Hematopoietic multipotent progenitor cell treated with erythropoietin and hydrocortisone succinate and interleukin-3 and kit ligand, for 8 days (in vitro differentiated cells): ENCODE measurements at places on chromosomes 4 and X.

DNA sequence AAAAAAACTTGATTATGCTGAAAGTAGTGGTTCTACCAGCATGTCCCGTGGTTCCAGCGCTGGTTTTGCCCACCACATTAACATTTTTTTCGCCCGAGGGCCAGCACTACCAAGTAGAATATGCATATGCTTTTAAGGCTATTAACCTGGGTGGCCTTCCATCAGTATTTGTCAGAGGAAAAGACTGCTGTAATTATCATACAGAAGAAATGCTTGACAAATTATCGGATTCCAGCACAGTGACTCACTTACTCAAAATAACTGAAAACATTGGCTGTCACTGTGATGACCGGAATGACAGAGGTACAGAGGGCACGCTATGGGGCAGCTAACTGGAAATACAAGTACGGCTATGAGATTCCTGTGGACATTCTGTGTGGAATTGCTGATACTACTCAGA, 34.6 kb downstream of the PRPS2 start:
- no peak for DNase-seq

- no peak for DNase-seq
Observed at GRCh38 chr4:152118819-152119553, 358.2 kb upstream of the GATB start.

- DNase-seq = no peak
Observed at GRCh38 chrX:20989361-20989760, 384.9 kb upstream of the CNKSR2 start.

- DNase-seq = peak; percentile 71
Observed at GRCh38 chrX:40108959-40109287, 11.2 kb upstream of the BCOR start.

DNA sequence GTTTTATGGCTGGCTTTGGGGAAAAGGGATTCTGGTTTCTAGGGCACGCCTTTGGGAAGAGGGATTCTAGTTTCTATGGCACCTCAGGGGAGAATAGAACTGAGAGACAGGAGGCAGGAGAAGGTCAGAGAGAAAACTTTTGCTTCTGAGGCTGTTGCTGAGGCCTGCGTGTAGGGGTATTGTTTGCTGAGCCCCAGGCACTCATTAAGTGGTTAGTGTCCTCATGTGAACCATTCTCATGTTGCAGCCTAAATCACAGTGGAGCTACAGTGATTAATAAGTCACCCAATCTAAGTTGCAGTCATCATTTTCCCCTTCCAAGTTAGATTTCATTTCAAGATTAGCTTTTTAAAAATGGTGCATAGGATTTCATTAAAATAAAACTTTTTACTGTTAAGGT, 29.0 kb downstream of the VCX3A start:
- no peak for DNase-seq

- DNase-seq = no peak
Observed at GRCh38 chr4:142356801-142357200, 489.3 kb downstream of the INPP4B start.

GRCh38 chrX:153454901-153455550, 9.2 kb upstream of the TREX2 start:
- DNase-seq = no peak

DNA sequence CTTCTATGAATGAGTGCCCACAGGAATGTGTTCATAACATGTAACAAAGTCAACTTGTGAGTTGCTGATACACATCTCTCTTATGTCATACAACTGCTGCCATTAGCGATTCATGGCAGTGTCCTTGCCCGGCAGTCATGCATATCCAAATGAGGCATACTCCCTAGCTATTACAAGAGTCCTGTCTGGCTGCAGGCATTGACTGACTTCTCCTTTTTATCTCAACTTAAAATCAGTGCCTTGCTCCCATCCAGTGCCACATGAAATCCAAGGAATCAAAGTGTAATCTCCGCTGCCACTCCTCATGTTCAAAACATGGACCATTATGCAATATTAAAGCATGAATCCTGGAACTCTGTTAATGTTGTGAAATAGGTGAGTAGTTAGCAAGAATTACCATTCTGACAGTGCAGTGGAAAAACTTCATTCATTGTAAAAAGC, 348.9 kb upstream of the FTHL17 start:
- no peak for DNase-seq

GRCh38 chrX:16712548-16713155, at the start of gene CTPS2:
Gene CTPS2, minus strand, starts transcription at chrX:16712669. Its CDS starts 9,767 bp downstream, at chrX:16702902.
- peak; percentile 75 for DNase-seq

- DNase-seq = no peak
Observed at GRCh38 chr4:185839770-185840169, 27.8 kb upstream of the SORBS2 start.

- no peak for DNase-seq
Observed at GRCh38 chrX:9122519-9123245, 88.8 kb upstream of the FAM9B start.

GRCh38 chr4:70873216-70873615, 29.0 kb upstream of the MOB1B start:
- DNase-seq = no peak

DNA sequence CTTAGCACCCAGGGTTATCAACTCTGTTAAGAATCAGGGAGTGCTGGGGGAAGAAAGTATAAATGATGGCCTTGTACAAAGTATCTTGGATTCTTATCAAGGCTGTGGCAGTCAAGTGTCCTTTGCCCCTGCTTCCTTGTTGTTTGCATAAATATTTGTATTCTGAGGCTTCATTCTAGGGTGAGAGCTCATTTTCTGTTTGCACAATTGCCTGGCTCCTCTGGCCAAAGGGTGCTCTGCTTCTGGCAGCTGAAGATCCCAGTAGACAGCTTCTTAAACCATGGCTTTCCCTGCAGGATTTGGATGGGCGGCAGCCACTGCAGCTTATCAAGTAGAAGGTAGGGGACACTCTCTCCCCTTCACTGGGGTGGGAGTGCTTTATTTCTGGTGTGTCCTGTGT, at the start of gene GBA3:
TSS of gene GBA3 (plus strand) at position 202 of the 400 bp plus-strand sequence.
- no peak for DNase-seq

- no peak for DNase-seq
Observed at GRCh38 chr4:33841120-33841519, 2403.2 kb downstream of the ARAP2 start.

- no peak for DNase-seq
Observed at GRCh38 chrX:25175743-25176142, 160.0 kb upstream of the ARX start.

- DNase-seq = no peak
Observed at GRCh38 chrX:49956313-49956712, 33.9 kb downstream of the CLCN5 start.

- no peak for DNase-seq
Observed at GRCh38 chrX:40167233-40167849, 69.6 kb upstream of the BCOR start.

DNA sequence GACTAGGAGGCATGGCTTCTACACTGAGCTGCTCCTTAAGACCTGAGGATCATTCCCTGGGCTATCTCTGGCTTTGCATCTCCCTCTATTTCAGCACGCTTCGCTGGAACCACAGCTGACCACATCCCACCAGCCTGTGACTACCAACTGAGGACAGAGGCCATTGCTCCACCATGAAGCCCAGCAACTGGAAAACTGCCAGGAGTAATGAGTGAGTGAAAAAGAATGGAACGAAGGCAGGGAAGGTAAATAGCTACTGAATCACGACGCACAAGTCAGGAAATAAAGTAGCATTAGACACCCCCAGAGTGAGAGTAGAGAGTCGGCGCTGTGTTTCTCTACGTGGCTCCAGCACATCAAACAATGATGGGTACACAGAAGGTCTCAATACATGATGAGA, 314.7 kb downstream of the LDB2 start:
- DNase-seq = no peak

DNA sequence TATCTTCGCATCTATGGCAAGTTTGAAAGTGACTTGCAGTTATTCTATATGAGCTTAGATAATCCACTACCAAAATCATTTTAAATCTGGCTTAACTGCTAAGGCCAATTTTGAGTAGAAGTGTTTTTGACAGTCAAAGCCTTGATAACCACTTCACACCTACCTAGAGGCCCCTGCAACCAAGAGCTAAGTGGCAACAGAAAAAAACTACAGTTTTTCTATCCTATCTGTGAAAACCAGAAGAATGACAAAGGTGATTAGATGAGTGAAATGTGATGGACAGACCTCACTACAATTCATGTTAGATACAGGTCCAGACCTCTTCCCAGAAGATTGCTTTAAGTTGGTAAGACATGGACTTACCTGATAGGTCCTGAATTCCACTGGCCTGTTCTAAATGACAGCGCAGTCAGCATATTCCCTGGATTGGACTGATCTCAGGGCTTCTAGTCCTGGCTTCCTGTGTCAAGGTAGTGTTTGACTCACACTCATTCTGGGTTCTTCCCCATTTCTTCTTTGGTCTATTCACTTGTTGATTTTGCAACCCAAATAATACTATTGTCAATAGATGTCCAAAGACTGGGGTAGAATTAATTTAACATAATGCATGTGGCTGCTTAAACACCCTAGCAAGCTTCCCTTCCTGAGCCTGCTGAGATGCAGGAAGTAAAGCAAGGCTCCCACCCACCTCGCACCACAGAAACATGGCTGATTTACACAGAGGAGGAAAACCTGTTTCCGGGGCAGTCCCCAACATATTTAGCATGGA, 65.1 kb downstream of the PPP3CA start:
- no peak for DNase-seq

GRCh38 chrX:132940727-132941327, 17.6 kb downstream of the HS6ST2 start:
- no peak for DNase-seq

DNA sequence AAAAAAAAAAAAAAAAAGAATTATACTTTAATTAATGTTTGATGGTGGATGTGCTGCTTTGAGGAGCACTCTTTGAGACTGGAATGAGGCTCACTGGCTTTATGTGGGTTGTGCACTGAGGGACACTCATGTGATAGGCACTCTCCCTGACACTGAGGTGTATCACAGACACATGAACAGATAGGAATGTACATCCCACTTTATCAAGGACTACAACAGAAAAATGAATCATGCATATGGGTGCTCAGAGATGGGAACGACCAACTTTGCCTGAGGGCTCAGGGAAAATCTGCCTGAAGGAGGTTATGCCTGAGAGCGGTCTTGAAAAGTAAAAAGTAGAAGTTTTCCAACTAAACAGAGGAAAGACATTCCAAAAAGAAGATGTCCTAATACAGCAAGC, 97.7 kb upstream of the RBPJ start:
- no peak for DNase-seq

- DNase-seq = no peak
Observed at GRCh38 chrX:100265179-100265578, 144.9 kb downstream of the PCDH19 start.

DNA sequence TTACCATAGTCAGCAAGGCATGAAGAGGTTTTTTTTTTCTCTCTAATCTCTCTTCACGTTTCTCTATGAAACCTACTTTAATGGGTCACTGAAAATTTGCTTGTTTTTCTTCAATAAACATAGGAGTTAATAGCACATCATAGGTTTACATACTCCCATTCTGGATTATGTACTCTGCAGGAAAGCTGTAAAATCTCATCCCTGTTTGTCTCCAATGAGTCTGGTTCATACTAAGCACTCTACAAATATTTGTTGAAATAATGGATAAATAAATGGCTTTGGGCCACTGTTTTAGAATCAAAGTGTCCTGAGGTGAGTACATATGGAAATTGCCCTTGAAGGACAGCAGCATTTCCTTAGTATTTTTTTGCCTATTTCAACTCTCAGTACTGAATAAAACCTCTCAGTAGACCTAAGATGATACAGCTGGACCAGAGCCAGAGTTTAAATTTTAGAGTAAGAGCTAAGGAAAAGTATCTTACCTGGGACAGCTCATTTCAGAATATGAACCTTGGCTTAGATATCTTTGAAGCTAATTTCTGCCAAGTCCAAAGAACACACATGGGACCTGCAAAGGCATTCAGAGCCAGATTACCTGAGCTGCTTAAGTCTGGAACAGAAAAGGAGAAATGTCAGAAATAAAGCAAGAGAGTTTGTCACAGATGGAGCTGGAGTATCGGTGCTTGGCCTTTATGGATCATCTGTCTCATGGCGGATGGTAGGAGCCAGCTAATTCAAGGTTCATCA, 34.4 kb downstream of the PF4 start:
- DNase-seq = no peak

GRCh38 chr4:152696764-152697261, 17.0 kb upstream of the TMEM154 start:
- no peak for DNase-seq

GRCh38 chr4:168203233-168203911, 111.0 kb downstream of the ANXA10 start:
- DNase-seq = no peak

DNA sequence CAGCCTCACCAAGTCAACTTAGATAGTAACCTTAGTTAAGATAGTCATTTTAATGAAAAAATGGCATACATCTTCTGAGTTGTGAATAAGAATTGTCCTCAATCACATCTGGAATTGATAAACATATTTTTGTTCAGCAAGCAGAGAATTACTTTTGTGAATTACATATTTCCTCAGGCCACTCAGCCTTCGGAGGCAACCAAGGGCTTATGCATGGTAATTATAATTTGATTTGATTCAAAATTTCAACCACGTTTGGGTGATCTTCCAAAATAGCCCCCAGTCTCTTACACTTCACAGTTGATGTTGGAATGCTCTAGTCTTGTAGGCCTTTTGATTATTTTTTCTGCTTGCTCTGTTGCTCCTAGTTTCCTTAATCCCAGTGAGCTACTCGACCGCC, 63.4 kb downstream of the GALNTL6 start:
- DNase-seq = no peak

DNA sequence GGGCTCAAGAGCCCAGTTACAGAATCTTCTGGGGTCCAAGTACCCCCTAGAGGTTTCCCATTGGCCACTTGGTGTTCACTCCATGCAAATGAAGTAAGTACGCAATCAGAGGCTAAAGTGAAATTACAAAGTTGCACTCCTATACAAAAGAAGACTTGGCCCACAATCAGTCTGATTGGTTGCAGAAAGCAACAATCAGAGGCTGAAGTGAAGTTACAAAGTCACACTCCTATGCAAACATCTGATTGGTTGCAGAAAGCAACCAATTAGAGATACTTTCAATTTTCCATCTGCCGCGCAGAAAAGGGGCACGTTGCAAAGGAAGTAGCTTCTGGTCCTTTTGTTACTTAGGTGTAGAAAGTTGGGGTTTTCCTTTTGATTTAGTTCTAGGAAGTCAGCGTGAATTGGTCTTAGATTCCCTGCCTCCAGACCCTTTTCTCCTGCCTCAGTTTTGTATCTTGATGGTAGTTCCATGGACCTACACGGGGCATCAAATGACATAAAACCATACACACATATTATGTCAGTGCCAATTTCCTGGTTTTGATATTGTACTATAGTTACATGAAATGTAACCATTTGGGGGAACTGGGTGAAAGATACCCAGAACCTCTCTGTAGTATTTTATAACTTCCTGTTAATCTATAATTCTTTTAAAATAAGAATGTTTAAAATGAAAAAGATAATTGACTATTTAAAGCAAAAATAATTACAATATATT, 12.4 kb upstream of the PIN4 start:
- peak; percentile 45 for DNase-seq

DNA sequence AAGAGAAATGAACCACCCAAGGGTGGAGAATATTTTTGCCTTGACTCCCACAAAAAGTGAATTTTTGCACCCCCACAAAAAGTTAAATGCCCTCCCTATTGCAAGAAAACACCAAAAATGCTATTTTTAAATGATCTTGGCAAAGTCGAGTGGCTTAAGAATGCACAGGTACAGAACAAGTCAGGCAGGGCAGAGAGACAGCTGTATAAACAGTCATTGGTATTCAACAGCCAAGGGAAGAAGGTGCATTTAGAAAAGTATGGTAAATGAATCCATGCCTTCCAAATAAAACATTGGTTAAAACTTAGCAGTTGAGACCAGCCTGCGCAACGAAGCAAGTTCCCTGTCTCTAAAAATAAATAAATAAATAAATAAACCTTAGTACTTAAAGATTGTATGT, 169.3 kb downstream of the CHIC2 start:
- DNase-seq = no peak

- DNase-seq = no peak
Observed at GRCh38 chr4:85866508-85866907, 391.6 kb downstream of the ARHGAP24 start.
